ENCODE measurements at places on chromosomes 11 and 22.
A peak's percentile ranks its signal among the peaks of the same experiment; 100 is the strongest.

GRCh38 chr11:76653674-76654284 is 16.8 kb downstream of the LRRC32 start:
- peak; percentile 89 for DNase-seq

DNA sequence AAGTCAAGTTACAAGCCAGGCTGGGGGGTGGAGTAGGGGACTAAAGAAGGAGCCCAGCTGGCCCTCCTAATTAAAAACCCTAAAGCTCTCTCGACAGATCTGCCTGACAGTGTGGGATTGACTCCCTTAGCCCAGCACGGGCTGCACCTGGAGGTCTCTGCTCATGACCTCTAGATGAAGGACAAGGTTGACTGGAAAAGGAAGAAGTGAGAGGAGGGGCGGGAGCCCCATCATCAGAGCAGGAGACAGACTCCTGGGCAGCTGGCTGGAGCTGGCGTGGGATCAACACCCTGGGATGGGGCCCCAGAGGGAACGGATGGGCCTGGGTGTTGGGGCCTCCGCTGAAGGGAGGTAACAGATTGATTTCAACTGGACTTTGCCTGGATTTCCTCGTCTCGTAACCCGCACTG is 46.1 kb downstream of the RPUSD4 start:
- peak; percentile 45 for DNase-seq

DNA sequence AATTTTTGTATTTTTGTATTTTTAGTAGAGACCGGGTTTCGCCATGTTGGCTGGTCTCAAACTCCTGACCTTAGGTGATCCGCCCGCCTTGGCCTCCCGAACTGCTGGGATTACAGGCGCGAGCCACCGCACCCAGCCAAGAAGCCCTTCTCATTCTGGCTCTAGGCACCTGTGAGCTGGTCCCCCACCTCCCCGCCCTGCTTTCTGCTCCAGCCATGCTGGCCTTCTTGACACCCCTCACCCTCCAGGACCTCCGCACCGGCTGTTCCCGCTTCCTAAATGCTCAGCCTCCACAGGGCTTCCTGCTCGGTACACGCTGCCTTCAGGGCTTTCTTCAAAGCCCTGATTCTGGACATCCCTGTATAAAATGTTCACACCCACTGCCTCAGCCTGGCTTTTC is 5.5 kb upstream of the FXYD2 start:
- peak; percentile 11 for DNase-seq

- DNase-seq, result no peak
Observed at GRCh38 chr11:103893371-103893770, 143.1 kb upstream of the DDI1 start.

All from femur (tissue), 1 donor.